GDM1 (cell line): ENCODE measurements at places on chromosomes 4 and X.

- no peak for DNase-seq
Observed at GRCh38 chr4:89275587-89275986, 32.0 kb downstream of the GPRIN3 start.

GRCh38 chr4:76192236-76192635 lies 21.4 kb downstream of the SCARB2 start:
- DNase-seq = no peak

GRCh38 chr4:159185591-159186023 lies 82.7 kb downstream of the RAPGEF2 start:
- DNase-seq = no peak

DNA sequence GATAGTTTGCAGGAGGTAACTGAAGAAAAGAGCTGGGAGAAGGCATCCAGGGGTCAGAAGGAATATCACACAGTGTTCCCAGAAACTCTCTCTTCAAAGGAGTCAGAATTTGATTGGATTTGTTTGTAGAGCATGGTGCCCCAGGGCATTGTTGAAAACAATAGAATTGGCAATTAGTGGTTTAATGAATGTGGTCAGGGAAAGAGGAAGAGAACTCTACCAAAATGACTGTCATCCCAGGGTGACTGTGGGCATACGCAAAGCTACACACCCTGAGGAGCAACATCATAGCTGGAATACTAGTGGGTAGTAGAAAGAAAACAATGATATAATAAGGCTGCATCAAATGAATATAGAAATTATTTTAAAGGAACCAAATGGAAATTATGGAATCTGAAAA lies 21.5 kb downstream of the TNIP2 start:
- DNase-seq = no peak

- DNase-seq = no peak
Observed at GRCh38 chrX:14079891-14080430, 50.3 kb upstream of the GEMIN8 start.
